GM06990 (cell line): ENCODE measurements at places on chromosomes 2 and 18.

- DNase-seq: no peak
Observed at GRCh38 chr2:240775905-240776304, 44.1 kb downstream of the KIF1A start.

- DNase-seq: no peak
Observed at GRCh38 chr2:37415128-37415820, 70.8 kb downstream of the QPCT start.

DNA sequence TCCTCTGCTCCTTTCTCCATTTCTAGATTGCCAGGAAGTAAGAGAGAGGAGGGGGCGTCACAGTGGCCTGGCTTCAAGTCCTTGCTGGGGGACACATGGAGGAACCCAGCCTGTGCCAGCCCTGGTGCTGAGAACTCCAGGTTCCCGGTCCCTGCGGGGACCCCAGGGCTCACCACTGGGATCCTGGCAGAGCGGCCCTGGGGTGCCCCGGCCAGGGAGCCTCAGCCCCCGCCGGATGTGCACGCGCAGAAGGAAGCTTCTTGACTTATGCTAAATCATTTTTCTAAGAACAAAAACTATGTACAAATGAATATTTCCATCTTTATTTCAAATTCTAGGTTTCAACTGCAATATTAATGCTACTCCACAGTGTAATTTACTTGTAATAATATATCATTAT is 82.6 kb upstream of the SP3 start:
- no peak for DNase-seq

DNA sequence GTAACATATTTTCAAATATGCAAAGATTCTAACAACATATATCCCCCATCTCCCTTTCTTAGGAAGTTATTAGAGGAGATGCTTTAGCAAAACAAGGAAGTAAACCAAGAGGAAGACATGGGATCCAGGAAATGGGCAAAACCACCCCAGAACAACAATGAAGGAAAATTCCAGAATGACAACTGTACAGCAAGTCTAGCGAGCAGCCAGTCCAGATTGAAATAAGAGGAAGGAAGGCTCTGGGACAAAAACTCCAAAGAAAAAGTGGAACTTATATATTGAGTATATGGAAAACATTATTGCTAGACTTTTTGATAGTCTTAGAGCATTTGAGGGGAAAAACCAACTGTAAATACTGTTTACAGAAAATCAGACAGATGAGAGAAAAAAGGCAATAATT is 2.9 kb upstream of the ARPC2 start:
- no peak for DNase-seq

DNA sequence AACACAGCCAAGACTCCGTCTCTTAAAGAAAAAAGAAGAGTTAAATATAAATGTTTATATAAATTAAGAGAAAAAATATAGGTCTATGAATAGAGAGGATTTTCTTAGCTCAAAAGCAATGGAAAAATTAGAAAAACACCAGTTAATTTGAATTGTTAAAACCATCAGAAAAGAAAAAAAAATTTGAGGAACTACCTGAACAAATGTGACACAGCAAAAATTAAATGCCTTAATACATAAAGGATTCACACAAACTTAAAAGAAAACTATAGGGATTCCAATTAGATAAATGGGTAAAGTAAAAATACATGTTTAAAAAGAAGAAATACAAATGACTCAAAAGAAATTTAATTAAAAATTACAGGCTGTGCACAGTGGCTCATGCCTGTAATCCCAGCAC is 147.9 kb upstream of the DNMT3A start:
- DNase-seq: no peak

DNA sequence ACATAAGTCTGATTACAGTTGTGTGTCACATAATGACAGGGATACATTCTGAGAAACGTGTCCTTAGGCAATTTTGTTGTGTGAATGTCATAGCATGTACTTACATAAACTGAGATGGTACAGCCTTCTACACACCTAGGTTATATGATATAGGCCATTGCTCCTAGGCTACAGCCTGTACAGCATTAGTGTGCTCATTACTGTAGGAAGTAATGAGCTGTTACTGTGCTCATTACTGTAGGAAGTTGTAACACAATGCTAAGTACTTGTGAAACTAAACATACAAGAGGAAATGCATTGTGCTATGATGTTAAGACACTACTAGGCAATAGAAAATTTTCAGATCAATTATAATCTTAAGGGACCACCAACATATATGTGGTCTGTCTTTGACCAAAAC is 72.8 kb downstream of the UPP2 start:
- DNase-seq: no peak

- DNase-seq: no peak
Observed at GRCh38 chr2:73870084-73870483, 22.7 kb upstream of the ACTG2 start.

DNA sequence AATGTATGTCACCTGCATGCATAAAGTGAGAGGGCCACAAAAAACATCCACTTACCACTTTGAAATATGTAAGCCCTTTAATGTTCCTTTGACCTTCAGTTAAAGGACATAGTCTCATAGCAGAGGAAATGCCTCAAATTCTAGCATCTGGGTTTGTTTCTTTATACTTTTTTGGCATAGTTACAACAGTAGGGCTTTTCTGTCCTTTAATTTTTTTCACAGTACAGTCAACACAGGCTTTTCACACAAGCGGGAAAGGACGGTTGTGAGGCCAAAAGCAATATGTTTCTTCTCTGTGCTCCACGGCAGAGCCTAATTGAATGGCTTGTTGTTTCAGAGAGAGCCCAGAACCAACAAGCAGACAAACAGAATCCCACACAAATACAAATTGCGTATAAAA is 57.6 kb downstream of the CRIM1 start:
- no peak for DNase-seq

GRCh38 chr2:96934182-96934495 is 52.2 kb downstream of the FAM178B start:
- no peak for DNase-seq

- DNase-seq: peak; percentile 94
Observed at GRCh38 chr2:24360050-24360962, at the start of gene ITSN2. Gene ITSN2, minus strand, starts transcription at chr2:24360536. Its CDS starts 32,454 bp downstream, at chr2:24328082.

DNA sequence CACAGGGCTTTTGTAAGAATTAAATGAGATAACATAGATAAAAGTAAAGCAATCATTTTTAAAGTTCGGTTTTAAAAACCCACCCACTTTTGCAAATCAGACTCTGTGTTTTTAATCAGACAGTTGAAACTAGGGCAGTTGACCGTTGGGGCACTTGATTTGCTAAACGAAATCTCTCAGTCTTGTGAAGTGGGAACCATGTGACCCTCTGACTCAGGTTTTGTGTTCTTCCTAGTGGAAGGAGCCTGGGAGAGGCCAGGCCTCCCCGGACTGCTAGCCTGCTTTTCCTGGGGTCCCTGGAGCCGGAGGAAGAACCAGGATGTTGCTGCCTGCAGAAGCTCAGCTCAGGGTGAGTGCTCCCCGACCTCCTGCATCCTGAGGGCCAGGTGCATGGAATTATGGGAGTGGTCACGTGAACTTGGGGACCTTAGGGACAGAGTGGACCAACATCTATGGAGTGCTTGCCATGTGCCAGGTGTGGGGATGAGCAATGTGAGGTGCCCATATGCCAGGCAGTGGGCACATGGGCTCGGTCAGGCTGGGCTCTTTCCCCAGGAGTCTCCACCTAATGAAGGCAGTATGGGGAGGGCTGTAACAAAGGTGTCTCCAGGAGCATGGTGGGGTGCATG is 3.9 kb downstream of the C2orf72 start:
- no peak for DNase-seq

DNA sequence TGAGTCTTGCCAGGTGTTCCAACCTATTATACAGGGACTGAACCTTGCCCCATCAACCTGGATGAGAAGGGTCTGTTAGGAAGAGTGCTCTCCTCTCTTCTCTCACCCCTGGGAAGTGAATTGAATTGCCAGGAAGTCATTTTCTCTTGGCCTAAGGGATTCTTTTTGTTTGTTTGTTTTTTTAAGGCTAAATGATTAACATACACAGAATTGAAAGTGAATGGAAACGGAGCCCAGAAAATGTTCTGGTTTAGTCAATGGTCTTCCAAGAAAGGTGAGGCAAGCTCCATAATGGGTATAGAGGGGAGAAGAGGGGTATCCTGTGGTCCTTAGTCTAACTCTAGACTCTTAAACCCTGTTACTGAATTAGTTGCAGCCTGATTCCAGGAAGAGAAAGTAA is 189.1 kb downstream of the FSHR start:
- no peak for DNase-seq

DNA sequence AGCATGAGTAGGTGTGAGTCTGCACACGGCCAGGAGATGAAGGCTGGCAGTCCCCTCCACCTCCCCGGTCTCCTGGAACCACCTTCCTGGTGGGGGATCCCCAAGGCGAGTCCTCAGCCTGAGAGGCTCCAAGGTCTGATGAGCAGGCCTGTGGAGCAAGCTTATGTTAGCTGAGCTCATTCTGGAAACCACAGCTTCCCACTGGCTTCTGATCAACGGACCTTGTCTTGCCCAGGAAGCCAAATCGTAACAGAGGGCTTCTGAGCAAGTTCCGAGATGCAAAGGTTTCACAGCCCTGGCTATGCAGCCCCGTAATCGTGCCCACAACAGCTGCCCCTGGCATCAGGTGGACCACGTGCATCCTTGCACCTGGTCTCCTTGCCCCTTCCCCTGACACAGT is 28.8 kb upstream of the GPR55 start:
- DNase-seq: peak; percentile 69

- DNase-seq: no peak
Observed at GRCh38 chr2:239548965-239549595, 148.3 kb upstream of the HDAC4 start.

GRCh38 chr2:205848601-205849000 is 166.3 kb downstream of the NRP2 start:
- no peak for DNase-seq

DNA sequence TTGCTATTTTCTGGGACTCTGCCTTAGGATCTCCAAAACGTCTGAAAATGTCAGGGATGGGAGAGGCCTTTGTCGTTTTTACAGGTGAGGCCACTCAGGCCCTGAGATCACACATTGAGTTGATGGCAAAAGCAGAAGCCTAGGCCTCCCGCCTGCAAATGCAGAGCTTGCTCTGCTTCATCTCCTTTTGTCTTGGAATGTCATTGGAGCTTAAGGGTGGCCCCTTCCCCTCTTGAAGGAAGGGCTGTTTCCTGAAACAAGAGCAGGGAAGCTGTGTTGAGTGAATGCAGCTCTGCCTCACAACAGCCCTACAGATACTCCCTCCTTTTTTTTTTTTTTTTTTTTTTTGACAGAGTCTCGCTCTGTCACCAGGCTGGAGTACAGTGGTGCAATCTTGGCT is 123.5 kb downstream of the GLI2 start:
- no peak for DNase-seq

DNA sequence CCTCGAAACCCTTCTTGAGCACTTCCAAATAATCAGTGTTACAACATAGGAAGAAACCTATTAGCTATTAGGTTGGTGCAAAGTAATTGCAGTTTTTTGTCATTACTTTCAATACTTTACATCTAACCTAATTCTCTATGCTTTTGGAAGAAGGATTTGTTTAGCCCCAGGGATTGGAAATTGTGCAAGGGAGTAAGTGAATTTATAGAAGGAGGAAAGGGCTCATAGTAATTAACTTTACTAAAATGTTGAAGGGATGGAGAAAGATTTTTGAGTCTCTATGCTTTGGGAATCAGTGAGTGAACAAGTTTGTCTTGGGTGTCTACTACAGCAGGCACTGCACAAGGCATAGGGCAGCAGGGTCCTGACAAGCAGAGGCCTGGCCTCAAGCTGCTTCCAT is 261.1 kb downstream of the EN1 start:
- DNase-seq: no peak

DNA sequence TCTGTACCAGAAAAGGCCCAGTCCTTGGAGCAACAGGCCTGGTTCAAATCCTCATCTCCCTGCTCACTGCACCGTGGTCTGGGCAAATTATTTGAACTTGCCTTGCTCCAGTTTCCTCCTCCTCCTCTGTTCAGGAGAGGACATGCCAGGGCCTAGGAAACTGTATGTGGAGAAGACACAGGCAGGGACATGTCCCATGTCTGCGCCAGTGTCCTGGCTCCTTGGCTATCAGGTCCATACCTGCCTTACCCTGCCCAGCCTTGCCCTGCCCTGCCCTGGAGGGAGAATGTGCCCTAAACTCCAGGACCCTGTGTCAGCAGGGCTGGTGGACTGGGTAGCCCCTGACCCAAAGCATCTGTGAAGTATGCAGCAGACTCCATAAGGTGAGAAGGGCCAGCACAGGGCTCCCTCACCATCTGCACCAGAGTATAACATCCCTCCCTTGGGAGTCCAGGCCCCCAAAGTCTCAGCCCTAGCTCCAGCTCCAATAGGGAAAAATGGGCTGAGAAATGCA is 165.3 kb downstream of the GALNT1 start:
- DNase-seq: no peak
